Stimulated activated CD4-positive, alpha-beta T cell treated with anti-CD3 and anti-CD28 coated beads, Interleukin-2, amount 100 ng/mL, for 24 hours (primary cell): ENCODE measurements at places on chromosomes 7 and 10.
A peak's percentile ranks its signal among the peaks of the same experiment; 100 is the strongest.

GRCh38 chr10:79409726-79410085 lies 35.7 kb downstream of the ZCCHC24 start:
- no peak for DNase-seq

DNA sequence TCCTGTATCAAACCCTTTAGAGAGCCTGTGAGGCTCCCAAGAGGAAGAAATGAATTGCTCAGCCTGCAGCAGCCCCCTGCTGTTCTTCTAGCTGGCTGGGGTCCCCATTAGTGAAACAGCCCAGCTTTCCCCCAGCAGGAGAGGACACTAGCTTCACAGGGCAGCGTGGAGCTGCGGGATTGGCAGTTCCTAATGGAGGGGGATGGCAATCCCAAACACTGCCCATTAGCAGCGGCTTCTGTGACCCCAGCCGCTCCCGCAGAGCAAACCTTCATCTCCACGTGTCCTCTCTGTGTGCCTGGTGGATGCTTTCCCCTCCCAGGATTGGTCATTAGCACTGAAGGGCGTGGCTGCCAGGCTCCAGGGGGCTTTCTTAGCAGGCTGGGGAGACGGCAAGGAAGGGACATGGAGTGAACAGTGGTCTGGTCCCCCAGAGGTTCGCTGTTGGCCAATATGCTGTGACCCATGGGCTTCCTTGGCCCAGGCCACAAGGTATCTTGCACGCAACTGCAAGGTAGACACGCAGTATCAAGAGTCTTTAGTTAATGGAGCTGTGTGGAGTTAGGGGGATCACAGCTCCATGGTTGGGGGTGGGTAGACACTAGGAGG lies 322.5 kb upstream of the ZMIZ1 start:
- DNase-seq: no peak

DNA sequence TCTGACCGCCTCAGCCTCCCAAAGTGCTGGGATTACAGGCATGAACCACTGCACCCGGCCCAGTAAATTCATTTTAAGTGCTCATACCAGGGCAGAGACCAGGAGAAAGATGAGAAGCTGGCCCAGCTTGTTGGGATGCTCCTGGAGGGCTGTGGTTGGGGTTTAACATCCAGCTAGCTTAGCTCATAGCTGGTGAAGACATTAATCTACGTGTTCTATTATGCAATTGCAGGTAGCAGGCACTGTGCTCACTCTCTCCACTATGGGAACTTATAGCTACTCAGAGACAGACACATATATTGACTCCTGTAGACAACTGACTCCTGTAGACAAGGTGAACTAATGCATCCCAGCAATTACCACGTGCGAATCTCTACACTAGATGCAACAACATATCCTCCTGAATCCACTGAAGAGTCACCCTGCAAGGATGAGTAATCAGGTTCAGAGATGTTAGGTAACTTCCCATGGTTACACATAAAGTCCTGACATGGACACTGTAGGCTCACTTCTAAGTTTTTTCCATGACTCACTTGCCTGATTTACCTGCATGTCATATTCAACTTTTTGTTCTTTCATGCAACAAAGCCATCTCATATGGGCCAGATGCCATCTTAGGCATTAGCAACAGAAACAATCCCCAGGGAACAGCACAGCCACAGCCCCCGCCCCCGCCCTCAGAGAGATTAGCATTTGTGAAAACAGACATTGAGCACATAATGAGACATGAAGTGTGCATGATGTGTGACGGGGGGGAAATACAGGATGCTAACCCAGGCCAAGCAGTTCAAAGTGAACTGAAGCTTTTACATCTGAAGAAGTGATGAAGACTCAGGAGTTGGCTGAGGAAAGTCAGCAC lies 37.2 kb downstream of the ERLIN1 start:
- DNase-seq: peak; percentile 50

DNA sequence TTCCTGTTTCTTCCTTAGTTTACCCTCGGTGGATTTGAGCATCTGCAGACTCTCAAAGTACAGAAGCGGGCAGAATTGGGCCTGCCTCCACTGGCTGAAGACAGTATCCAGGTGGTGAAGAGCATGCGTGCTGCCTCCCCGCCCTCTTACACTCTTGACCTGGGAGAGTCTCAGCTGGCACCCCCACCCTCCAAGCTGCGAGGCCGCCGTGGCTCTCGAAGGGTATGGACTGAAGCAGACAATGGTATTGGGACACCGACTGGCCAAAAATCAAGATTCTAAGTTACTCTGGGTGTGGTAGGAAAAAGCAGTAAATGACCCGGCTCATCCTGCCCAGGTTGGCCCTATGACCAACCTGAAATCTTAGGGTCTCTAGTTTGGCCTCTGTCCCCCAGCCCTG lies 22.2 kb downstream of the STRIP2 start:
- no peak for DNase-seq

DNA sequence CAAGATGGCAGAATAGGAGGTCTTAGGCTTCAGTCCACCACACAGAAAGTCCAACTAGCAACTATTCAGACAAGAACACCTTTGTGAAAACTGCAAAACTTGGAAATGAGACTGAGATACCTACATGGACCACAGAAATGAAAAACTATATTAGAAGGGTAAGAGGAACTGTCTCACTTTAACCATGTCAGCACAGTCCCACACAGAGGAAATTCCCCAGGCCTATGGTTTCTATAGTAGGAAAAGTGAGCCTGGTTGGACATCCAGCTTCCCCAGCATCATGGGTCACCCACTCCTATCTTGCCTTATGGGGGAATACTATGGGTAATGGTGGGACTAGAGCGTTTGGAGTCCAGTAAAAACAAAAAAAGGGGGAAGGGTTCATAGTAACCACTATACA lies 38.8 kb upstream of the CDK6 start:
- no peak for DNase-seq

DNA sequence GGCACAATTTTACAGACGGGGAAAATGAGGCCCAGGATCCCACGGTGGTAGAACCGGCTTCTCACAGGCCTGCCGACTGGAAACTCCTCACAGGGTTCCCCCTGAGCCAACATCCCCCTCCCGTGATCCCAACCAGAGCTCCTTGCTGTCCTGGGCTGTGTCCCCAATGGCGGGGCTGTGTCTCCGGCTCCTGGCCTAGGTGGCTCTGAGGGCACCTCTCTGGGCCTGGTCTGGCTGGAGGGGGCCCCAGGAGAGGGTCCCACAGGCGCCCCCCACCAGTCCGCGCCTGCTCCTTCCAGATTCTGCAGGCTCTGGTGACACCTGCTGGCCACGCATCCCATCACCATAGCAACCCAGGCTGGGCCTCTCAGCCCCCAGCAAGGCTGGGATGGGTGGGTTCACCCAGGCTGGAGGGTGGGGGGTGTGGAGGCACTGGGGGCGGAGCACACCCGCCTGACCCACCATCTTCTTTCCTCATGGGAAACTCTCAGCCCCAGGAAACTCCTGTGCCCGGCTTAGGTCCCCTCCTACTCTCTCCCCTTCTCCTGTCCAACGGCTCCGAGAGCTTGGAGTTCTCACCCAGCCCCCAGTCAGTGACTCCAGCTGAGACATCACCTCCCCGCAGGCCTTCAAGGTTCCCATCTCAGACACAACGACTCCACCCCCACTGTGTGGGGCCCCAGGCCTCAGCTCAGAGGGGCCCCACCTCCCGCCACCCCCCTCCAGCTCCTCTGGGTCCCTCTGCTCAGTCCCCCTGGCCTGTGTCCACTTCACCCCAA lies 27.1 kb upstream of the TNRC18 start:
- DNase-seq: peak; percentile 30

- DNase-seq: no peak
These were observed 18.5 kb upstream of the SERPINE1 start for GRCh38 chr7:101108330-101108857.

DNA sequence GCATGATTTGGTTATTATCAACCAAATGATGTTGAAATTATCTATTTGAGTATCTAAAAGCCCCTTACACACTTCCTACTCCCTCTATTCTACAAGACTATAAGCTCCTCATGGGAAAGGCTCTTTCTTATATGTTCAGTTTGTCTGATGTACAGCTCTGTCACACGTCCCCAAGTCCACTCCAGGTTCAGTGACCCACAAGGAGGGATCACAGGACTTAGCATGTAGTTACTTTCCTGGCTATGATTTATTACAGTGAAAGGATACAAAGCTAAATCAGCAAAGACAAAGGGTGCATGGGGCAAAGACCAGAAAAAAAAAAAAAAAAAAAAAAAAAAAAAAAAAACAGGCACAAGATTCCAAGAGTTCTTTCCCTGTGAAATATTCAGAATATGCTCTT lies 125.6 kb upstream of the TMEM106B start:
- no peak for DNase-seq

DNA sequence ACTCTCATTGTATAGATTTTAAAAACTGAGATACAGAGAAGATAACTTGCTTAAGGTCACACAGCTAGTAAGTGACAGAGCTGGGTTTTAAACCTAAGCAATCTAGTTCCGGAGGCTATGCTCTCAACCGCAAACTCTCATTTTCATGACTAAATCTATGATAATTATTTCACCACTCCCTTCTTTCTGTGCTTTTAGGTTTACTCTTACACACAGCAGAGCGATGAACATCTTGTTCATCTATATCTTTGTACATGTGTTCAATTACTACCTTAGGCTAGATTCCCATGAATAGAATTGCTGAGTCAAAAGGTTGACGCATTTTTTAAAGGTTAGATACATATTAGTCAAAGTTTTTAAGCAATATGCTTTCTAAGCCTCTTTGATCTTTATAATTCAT lies 154.8 kb downstream of the CHN2 start:
- no peak for DNase-seq

- no peak for DNase-seq
These were observed 43.5 kb downstream of the NUP205 start for GRCh38 chr7:135601182-135601581.

- no peak for DNase-seq
These were observed 54.7 kb downstream of the ZNF727 start for GRCh38 chr7:64099656-64100531.

GRCh38 chr7:2529161-2530070 lies 9.8 kb downstream of the LFNG start:
- DNase-seq: peak; percentile 39

DNA sequence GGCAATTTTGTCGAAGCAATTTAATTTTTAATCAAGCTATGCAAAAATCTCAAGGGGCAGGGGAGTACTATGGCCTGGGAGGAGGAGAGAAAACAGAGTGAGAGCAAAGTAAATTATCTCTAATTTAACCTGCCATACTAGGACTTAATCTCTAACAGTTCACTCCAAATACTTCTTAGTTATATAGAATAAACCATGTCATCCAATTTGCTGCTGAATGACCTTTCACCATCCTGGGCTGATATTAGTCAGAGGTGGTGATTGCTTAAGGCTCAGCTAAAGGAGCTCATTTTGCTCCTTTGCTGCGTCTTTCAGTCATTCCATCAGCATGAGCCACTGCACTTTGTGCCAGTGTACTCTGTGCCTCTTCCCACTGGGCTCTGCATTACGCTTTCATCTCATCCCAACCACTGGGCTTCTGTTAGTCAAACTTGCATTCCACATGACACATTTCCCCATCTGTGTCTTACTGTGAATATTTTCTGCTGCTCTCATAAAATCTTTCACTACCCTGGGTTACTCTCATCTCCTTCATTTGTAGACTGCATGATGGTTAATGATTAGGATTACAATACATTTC lies 84.3 kb downstream of the CD36 start:
- DNase-seq: no peak

GRCh38 chr7:95772771-95773581 lies 622 bp downstream of the DYNC1I1 start:
- no peak for DNase-seq

DNA sequence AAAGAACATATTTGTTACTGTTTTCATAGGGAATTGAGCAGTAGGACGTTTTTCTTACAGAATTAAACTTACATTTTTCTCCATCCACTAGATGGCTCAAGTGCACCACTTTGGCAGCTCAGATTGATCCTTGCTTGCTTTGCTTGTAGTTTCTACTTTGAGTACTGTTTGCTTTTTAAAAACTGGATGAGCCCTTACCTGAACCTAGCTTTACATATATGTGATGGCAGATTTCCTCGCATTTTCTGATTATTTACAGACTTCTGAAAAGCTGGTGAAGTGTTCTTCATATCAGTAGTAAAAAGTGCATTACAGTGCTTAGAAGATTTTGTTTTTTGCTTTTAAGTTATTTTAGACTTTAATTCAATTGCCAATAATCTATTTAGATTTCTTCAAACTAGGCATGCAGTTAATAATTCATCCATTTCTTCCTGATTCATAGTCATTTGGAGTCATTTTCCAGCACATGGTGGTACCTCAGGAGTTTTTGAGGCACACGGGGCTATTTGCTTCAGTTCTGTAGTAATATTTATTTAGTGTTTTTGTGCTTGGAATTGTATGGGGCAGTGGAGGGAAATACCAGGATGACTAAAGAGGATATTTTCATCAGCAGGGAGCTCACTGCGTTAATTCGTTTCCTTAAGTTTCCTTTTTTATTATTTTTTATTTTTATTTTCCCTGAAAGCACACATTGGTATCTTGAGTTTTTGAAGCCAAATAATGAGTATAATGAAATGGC lies 57.3 kb downstream of the MAPK8 start:
- DNase-seq: peak; percentile 8

- no peak for DNase-seq
These were observed 129.2 kb upstream of the NRBF2 start for GRCh38 chr10:63003816-63004453.

DNA sequence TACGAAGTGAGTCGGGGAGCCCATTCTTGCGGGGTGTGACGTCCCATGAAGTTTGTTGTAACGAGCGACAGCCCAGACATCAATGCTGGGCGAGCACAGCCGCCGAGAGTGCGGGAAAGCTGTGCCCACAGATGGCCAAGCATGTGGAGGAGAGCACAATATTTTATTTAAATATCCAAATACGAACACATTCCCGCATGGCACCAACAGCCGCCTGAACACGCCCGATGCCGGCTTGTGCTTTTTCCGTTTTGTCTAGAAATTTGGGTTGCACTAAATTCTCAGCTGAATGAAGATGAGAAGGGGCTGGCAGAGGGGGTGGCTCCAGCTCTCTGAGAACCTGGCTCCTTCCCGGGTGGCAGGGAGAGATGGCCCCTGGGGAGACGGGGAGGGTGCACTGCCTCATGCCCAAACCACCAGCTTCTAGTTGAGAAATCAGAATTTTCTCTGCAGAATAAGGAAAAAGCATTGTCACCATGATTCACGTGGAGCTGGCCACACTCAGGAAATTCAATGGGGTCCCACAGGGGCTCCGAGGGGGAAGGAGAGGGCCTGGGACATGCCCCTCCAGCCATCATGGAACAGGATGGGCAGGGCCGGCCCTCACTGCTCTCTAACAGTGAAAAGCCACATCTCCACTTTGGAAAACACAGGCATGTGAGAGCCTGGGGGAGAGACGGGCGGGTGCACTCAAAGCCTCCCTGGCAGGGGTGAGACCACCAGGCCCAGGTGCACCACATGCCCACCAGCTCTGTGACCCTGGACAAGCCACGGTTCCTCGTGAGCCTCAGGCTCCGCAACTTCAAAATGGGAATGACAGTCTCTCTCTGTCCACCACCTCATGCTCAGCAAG lies 48.3 kb downstream of the EBF3 start:
- no peak for DNase-seq
